ENCODE measurements at places on chromosomes 5 and 9.

DNA sequence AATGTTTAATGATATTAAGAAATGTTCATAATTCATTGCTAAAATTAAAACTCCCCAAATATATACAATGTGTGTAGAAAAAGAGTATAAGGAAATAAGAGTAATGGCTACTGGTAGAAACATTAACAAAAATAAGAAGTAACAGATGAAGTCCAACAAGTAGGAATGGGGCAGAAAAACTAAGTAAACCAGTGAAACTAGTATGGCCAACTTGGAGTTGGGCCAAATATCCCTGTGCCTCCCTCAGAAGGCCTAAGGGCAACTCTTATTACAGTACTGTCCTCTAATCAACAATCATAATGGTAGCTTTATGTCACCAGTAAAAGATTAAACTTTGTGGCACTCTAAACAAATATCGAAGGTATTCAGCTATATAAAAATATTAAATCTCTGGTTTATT is 93.5 kb downstream of the SSBP2 start:
- no peak for DNase-seq

GRCh38 chr9:2916382-2916985 is 72.6 kb upstream of the PUM3 start:
- no peak for DNase-seq

DNA sequence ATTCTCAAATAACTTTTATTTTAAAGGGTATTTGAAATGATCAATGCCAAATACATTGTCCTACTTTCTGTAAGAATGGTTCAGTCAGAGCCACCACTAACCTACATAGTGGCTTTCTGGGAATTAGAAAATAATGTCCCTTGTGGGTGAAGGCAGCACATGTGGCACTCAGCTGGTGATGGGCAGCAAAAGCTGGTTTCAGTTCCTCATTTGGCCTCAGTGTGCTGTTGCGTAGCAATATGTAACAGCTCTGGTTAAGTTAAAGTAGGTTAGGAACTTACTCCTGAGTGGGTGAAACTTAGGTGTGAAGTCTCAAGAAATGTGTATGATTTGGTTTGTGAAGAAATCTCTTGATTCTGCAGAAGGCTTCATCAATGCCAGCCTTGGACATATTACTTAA is 99.6 kb upstream of the SPEF2 start:
- no peak for DNase-seq

- no peak for DNase-seq
These were observed 7.0 kb downstream of the HNRNPAB start for GRCh38 chr5:178211095-178212048.

- no peak for DNase-seq
These were observed 222.0 kb upstream of the TRIM32 start for GRCh38 chr9:116464987-116465571.

GRCh38 chr5:177364159-177364962 is 6.6 kb downstream of the RGS14 start:
- DNase-seq = no peak

DNA sequence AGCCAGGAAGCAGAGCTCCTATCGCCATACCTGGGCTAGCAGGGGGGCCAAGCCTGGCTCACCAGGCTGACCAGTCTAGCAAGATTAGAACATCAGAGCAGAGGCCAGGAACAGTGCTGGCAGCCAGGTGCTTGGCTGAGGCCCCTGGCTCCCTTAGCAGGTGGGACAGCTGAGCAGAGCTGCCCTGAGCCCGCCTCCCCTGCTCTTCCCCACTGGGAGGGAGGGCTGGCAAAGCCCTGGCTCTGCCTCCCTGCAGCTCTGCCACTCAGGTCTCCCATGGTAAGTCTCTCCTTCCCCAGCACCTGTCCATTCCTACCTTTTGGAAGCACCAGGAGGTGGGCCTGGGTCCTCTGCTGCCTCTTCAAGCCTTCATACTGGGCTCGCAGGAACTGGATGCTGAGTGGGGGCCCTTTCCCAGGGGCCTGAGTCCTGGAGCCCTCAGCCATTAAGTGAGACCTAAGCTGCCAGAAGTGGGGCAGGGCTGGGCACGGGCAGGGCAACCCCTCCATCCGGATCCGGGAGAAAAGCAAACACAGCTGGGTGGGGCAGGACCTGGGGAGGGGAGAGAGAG is 803 bp downstream of the C9orf152 start:
- DNase-seq = no peak

DNA sequence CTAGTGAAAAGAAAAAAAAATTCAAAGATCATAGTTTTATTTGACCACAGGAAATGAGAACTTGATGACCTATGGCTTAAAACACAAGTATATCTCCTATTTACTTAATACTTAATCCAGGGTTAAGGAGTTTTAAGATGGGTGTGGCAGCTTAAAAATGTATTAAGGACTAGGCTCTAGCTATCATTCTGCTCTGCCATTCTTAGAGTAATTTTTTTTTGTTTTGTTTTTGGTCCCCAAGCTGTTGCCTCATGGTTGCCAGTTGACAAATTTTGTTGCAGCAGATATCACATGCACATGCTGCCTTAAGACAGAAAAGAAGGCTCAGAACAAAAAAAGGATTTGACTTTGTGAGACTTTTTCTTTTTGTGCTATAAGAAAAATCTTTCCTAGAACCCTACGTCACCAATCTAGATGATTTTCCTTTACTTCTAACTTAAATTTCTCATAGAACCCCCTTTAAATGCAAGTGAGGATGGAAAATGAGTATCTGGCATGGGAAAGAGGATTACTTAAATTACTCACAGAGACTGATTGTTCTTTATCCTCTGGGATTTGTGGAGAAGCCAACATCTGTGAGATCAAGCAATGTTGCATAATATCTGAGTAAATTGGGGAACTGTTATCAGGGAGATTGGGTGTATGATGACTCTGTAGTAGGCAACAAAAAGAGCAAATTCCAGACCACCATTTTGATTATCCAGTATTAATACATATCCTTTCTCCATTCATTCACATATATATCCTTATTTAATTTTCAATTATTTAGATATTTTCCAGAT is 364.7 kb upstream of the CD180 start:
- no peak for DNase-seq

- DNase-seq = no peak
These were observed 6.9 kb downstream of the C7 start for GRCh38 chr5:40916226-40916625.

GRCh38 chr5:115718927-115719326 is 93.1 kb upstream of the TMED7 start:
- DNase-seq = no peak

- DNase-seq = no peak
These were observed 244.7 kb downstream of the SPOCK1 start for GRCh38 chr5:137254119-137255090.

- DNase-seq = no peak
These were observed 750.3 kb downstream of the CDH12 start for GRCh38 chr5:22102823-22103359.
